ENCODE measurements at places on chromosomes 4 and X.

GRCh38 chr4:169115897-169116254, 105.8 kb upstream of the CBR4 start:
- no peak for DNase-seq

GRCh38 chr4:105996845-105997244, 101.6 kb downstream of the NPNT start:
- DNase-seq = no peak

GRCh38 chr4:99915449-99915848, 21.2 kb upstream of the LAMTOR3 start:
- no peak for DNase-seq

DNA sequence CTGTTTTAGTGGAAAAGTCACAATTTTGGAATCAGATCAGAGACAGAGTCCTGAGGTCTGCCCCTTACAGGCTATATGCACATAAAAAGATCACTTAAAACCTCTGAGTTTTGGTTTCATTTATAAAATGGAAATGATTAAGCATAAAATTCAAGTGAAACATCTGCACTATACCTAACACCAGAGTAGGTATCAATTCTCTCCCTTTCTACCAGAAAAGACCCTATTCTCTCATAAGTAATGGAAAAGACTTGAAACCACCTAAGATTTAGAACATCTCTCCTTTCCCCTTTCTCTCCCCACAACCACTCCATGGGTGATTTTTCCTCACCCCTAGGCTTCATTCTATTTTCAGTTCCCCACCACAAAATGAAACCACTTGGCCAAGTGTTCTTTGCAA, 907 bp downstream of the LHFPL1 start:
- DNase-seq = no peak

- no peak for DNase-seq
Observed at GRCh38 chr4:55993994-55994663, 45.4 kb downstream of the CEP135 start.

- no peak for DNase-seq
Observed at GRCh38 chr4:24321616-24322015, 262.7 kb downstream of the DHX15 start.

GRCh38 chr4:55143858-55144257, 18.5 kb upstream of the KDR start:
- DNase-seq = no peak

GRCh38 chr4:73451404-73451803, 15.4 kb downstream of the AFP start:
- no peak for DNase-seq

GRCh38 chr4:47972181-47972580, 44.3 kb downstream of the CNGA1 start:
- no peak for DNase-seq

DNA sequence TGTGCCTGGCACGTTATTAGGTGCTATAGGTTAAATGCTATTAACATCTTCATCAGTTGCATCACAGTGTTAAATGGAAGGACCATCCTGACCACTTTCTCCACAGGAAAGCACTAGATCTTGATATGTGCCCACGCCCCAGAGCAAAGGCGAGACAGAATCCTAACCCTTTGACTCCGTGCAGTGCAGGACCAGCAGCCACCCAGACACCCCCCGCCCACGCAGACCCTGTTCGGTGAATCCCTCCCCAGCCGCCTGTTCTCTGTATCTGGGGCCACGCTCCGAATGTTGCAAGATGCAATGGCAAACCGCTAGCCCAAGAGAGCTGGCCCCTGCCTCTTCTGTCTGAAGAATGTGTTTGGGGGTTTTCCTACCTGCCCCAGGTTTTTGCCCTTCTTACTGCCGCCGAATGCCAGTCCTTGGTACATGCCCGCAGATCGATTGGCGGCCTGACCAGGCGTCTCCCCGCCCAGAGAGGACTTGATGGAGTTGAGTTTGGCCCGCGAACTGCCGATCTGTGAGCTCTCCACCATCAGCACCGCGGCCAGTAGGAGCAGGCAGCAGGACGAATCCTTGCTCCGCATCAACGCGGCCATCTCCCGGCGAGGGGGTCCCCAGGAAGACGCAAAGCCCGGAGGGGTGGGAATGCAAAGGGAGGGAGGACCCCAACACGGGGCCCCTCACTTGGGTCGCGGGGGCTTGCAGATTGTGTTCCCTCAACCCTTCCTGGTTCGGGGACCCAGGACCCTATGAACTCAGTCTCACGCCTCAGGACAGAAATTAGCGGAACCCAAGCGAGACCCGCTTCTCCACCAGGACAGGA, 906 bp downstream of the DKK2 start:
- no peak for DNase-seq

DNA sequence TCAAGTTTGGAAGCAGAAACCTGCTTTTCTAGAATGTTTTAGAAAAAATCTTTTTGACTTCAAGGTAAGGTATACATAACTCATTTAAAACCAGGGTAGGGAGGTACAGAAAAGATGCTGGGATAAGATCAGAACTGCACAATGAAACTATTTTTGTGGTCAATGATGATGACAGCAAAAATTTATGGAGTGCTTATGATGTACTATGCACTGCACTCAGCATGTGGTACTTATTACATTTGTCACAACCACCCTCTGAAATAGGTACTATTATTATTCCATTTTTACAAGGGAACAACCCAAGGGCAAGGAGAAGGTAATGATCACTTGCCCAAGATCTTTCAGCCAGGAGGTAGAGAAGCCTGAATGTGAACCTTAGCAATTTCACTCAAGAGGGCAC, 8.0 kb downstream of the GPM6B start:
- DNase-seq = no peak

GRCh38 chrX:56505866-56506265, 57.6 kb upstream of the UBQLN2 start:
- DNase-seq = no peak

GRCh38 chr4:133996431-133997121, 205.0 kb downstream of the PABPC4L start:
- DNase-seq = no peak

DNA sequence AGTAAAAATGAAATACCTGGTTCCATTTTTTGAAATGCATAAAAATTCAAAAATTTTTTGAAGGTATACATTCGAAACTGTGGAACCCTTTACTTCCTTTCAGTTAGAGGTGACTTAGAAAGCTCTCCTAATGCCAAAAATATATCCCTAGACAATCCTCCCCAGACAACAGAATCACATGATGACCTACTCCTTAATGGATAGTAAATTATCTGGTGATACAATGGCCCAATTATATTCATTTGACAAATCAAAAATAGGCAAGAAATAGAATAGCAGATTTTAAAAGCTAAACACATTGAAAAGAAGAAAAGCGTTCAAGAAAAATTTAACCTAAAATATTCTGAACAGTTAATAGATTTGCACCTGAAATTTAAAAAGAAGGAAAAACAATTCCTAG, 3.5 kb upstream of the UGT2A2 start:
- no peak for DNase-seq

GRCh38 chr4:176642472-176642871, 150.2 kb downstream of the VEGFC start:
- no peak for DNase-seq

GRCh38 chrX:101550362-101550750, at the start of gene ARMCX1:
Gene ARMCX1, plus strand, starts transcription at chrX:101550547. Its CDS starts 2,384 bp downstream, at chrX:101552931.
- DNase-seq = no peak

DNA sequence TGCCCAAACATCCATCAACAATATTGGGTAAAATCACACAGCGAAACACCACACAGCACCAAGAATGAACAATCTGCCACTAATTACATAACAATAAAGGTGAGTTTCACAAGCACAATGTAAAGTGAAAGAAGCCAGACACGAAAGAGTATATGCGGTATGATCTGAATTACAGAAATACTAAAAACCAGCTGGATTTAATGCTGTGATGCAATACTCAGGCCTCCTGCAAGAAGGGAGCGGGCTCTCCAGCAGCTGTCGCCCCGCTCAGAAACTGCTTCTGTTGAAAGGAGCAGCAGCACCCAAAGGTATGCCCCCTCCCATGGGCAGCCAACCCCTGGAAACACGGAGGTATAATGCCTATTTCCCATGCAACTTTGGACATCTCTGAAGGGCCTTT, 77.0 kb downstream of the PAPSS1 start:
- DNase-seq = no peak

GRCh38 chrX:1852082-1852481, 237.2 kb downstream of the ASMT start:
- DNase-seq = no peak

DNA sequence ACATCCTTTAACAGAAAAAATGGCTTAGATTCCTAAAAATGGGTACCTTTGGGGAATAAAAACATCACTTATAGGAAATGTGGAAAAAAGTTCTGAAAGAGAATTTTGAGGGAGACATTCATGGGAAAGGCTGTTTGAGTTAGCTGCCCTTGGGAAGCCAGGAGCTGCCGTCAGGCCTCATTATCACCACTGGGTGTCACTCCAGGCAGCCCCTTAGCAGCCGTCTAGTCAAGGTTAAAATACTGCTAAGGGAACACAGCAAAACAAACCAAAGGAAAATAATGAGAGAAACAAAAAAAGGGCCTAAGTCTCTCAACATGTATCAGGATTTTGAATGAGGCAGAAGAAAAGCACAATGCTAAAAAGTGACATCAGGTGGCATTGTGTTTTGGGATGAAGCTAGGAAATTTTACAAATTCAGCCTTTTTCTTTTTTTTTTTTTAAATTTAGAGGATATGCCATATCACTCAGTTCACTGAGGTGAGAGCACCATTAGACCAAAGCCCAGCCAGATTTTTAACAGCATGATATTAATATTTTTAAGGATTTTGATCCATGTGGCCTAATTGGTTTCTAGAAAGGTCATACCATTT, 235.3 kb downstream of the GPAT3 start:
- no peak for DNase-seq

GRCh38 chrX:133493366-133493765, 78.1 kb upstream of the GPC4 start:
- DNase-seq = no peak

Data from cortex of kidney (tissue), 1 donor.